Stimulated activated CD8-positive, alpha-beta memory T cell treated with anti-CD3 and anti-CD28 coated beads, Interleukin-7, amount 100 ng/mL, for 4 hours (primary cell): ENCODE measurements at places on chromosomes 13 and 19.

DNA sequence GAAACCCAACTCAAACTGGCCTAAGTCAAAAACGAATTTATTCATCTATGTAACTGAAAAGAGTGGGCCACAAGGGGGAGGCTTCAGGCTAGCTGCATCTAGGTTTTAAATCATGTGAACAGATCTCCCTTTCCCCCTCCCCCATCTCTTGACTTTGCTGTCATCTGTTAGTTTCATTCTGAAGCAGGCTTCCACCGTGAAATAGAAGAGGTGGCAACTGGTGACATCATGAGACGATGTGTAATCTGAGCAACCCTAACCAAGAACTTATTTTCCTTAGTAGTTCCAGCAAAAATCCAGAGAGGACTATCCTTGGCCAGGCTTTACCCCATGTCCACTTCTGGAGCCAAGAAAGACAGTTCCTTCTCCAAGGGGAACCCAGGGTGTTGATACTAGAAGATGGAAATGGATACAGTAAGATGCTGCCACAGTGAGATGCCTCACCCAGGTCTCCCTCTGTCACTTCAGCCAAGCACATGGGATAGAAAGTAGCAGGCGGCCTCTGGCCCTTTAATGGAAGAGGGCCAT is 9.4 kb downstream of the SAMD4B start:
- DNase-seq = no peak

- DNase-seq = no peak
These were observed 5.2 kb downstream of the CEACAM4 start for GRCh38 chr19:41621654-41622053.

- DNase-seq = no peak
These were observed 1.7 kb downstream of the COL4A2 start for GRCh38 chr13:110308656-110309359.

DNA sequence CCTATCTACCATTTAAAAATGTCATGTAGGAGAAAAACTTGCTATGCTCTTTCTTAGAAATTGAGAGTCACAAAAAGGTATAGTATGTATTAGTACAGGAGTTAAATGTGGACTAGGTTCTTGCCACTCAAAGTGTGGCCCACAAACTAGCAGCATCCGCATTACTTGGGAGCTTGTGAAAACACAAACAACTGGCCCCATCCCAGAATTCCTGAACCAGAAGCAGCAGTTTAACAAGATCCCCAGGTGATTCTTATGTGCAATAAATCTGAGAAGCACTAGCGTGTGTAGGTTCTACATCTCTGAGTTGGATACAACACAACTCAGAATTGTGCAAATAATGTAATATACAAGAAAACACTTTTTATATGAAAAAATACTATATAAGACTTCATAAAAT is 325.9 kb downstream of the DCT start:
- no peak for DNase-seq

- no peak for DNase-seq
These were observed 1183.1 kb upstream of the PCDH20 start for GRCh38 chr13:62598708-62599107.

GRCh38 chr19:525029-525428 is 6.5 kb upstream of the CDC34 start:
- DNase-seq = no peak

GRCh38 chr19:42343344-42344110 is 18.1 kb downstream of the MEGF8 start:
- no peak for DNase-seq

GRCh38 chr19:1847684-1848398 is 442 bp downstream of the REXO1 start:
- DNase-seq = no peak

DNA sequence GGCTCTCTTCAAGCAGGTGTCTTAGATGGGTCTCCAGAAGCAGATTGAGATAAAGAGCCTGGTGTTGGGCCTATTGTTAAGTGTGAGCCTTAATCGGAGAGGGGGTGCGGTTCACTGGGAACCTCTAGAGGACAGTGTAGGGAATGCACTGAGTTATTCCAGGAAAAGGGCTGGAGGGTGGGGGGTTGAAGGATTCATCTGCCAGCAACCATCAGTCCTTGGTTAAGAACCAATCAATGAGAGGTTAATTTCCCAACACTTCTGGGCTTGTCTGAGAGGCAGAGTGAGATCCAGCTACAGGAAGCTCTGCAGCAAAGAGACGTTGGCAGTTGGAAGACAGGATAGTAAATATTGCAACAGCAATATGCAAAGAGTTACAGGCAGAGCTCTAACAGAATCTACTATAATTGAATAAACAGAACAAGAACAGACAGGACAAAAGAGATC is 28.7 kb downstream of the CYP4F2 start:
- no peak for DNase-seq

GRCh38 chr13:51838240-51838846 is 6.6 kb downstream of the TMEM272 start:
- no peak for DNase-seq

GRCh38 chr19:3398114-3398899 is 31.9 kb downstream of the NFIC start:
- DNase-seq = no peak

- no peak for DNase-seq
These were observed 18.5 kb downstream of the MIER2 start for GRCh38 chr19:325937-326565.

DNA sequence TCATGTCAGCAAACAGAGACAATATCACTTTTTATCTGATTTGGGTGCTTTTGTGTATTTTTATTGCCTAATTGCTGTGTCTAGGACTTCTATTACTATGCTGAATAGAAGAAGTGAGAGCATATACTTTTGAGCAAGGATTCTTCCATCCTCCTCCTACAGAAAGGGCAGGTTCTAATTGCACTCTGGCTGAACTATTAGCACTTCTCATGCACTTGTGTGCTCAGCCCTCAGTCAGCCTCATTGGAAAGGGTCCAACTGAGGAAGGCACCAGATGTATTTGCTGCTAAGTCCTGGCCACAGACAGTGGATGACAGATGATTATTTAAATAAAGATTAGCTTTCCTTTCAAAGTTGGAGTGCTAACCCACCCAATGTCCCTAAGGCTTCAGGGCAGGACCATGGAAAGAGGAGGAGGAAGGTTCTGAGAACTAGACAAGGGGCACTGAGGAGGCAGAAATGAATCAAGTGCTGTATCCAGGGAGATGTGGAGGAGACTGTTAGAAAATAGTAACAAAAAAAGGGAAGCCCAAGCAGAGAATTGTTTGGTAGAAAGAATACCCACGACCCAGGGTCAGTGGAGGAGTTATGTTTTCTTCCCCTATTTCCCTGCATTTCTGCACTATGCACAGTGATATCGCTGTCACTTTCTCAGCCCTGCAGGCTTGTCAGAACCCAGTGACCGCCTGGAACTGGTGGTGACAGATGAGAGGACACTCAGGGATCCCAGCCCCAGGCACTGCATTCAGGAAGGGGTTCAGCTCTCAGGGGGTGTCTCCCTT is 8.0 kb downstream of the LILRB4 start:
- no peak for DNase-seq

DNA sequence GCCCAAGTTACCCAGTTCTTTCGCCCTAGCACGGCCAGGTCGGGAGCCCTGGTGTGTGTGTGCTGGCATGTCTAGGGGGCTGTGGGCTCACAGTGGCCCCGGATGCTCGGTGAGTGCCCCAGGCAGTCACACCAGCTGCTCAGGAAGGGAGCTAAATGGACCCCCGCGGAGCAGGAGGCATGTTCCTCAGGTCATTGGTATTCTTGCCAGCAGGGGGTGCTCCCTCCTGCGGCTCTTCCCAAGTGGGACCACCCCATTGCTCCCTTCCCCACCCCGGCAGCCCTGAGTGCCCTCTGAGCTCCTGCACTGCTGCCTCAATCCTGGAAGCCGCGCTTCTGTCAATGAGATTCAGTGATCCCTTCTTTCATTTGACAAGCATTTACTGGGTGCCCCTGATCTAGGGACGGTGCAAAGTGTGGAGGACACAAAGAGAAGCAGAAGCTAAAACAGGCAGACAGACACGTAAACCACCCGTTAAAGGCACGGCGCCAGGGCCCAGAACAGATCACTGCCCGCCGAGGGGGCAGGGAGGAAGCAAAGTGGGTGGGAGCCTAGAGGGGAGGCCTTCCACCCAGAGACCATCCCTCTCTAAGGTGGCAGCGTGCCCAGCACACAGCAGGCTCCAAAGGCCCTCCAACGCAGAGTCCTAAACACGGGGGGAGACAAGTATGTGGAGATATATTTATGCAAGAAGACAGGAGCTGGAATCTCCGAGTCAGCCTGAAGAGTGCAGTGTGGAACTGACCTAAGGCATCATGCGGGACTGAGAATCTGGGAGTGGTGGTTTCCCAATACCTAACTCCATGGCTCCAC is 5.2 kb upstream of the ADPRHL1 start:
- no peak for DNase-seq

- no peak for DNase-seq
These were observed 6.0 kb upstream of the RNF6 start for GRCh38 chr13:26228096-26228495.

DNA sequence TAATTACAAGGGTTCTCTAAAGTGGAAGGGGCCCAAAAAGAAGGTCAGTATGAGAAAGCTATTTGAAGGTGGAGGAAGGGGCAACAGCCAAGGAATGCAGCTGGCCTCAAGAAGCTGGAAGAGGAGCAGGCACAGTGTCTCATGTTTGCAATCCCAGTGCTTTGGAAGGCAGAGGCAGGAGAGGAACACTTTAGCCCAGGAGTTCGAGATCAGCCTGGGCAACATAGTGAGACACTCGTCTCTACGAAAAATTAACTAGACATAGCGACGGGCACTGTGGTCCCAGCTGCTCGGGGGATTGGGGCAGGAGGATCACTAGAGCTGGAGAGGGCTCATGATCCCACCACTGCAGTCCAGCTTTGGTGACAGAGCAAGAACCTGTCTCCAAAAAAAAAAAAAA is 656 bp upstream of the NEK3 start:
- no peak for DNase-seq

DNA sequence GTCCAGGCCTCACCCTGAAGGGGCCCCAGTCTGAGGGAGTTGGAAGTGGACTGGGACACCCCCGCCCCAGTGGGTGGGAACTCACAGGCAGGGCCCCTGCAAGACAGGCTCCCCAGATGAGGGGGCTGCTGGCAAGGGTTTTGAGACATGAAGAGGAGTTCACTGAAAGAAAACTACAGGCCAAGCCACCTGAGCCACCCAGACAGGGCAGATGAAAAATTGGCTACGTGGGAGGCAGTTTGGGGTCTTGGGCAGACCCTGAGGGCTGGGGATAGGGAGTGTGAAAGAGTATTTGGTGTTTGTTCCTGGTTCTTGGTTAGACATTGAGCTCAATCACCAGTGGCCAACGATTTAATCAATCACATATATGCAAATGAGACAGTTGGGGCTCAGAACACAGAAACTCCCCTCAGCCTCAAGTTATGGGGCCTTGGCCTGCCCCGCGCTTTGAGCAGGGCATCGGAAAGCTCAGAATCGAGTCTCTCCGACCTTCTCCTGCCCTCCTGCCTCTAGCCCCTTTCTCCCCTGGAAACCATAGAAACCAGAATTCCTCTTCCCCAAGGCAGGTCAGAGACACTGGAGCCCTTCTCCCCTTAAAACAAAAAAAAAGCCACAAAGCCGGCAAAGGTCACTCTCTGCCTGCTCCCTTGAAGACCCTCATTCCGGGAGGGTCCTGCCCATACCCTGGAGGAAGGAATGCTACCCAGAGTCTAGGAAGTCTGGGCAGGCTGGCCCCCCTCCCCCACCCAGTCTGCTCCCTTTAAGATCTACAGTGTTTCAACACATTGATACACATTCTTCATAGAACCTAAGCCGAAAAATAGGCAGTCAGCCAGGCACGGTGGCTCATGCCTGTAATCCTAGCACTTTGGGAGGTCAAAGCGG is 1.3 kb upstream of the ISYNA1 start:
- no peak for DNase-seq

- no peak for DNase-seq
These were observed 60.0 kb upstream of the SERP2 start for GRCh38 chr13:44313674-44314073.

DNA sequence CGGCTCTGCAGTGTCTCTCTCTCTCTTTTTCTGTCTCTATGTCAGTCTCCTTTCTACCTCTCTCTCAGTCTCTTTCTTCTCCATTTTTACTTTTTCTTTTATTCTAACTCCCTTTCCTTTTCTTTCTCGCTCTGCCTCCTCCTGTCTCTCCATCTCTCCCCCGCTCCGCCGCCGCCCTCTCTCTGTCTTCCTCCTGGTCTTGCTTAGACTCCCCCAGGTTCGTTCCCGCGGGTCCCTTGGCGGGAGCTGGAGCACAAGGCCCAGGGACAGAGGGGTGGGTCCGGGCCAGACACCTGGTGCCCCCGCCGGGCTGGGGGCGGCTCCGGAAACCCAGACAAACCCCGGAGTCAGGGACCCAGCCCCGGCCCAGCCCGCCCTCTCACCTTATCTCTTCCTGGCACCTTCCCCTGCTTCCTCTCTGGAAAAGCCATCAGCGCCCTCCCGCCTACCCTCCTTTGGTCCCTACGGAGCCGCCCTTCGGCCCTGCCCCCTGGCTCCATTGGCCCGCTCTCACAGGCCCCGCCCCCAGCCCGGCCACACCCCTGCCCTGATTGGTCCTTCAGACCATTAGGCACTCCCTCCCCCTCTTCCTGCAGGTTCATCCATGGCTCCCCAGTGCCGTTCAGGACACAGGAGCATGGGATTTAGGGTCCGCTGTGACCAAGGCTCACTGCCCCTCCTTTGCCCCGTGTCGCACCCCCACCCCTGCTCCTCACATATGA is 15.4 kb upstream of the NOP53 start:
- DNase-seq = no peak

DNA sequence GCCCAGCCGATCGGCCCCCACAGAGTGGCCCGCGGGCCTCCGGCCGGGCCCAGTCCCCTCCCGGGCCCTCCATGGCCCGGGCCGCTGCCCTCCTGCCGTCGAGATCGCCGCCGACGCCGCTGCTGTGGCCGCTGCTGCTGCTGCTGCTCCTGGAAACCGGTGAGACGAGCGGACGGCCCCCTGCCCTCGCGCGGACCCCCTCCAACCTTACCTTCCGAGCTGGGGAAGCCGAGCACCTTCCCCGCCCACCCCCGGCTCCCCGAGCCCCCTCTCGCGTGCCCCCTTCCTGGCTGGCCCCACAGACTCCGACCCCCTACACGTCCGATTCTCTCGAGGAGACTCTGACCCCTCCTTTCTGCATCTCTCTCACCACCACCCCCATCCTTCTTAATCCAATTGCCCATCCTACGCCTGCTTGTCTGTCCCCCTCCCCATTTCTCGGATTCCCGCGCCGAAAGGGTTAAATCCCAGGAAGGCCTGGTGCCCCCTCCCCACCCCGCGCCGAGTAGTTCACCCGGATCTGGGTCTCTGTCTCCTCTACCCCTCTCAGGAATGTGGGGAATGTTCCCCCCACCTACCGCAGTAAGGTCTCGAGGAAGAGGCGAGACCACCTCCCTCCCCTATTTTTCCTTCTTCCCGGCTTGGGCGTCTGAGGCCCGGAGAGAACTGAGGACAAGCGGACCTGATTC is 502 bp downstream of the NECTIN2 start:
- DNase-seq = no peak

DNA sequence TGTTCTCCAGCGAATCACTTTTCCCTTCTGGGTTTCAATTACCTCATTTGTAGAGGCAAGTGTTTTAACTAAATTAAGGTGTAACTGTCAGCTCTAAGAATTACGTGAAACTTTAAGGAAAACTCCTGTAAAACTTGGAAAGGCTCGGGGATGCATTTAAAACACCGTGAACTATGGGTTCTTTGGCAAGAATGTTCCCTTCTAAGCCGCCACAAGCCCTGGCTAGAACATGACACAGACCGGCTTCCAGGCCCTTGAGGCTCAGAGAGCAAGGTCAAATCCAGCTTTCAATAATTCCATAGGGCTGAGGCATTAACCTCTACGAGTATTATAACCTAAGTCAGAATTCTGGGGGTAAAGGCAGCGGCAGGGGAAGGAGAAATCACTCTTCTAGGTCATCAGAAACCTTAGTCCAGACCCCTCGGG is 685 bp downstream of the VWA8 start:
- DNase-seq = no peak
